Fibroblast of upper back skin (primary cell): ENCODE measurements at places on chromosomes 7 and 10.
A peak's percentile ranks its signal among the peaks of the same experiment; 100 is the strongest.

GRCh38 chr10:72574636-72575035 is 51.2 kb downstream of the MICU1 start:
- DNase-seq, result no peak

GRCh38 chr10:110852255-110852896 is 19.4 kb upstream of the PDCD4 start:
- DNase-seq, result no peak

DNA sequence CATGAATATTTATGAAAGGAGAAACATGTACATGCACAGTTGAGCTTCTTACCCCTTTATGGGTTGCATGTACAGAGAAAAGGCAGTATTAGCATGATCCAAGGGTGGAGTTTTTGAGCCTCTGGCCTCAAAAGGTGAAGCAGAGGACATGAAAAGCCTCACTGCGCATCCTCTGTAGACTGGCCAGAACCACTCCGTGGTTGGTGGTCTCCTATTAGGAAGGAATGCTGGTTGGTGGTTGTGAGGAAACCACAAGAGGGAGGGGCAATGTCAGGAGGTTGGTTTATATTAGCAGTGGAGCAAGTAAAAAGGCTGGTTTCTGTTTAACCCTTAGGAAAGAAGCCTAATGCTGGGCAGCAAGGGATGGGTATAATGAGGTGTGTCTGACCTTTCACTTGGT is 37.5 kb downstream of the AHCYL2 start:
- DNase-seq, result peak; percentile 28

- no peak for DNase-seq
Measured at GRCh38 chr7:36507475-36508440, 118.1 kb downstream of the ANLN start.

GRCh38 chr7:148835854-148836253 is 48.2 kb downstream of the EZH2 start:
- no peak for DNase-seq

- DNase-seq, result no peak
Measured at GRCh38 chr10:83289948-83290347, 849.4 kb upstream of the GHITM start.

GRCh38 chr7:149027055-149027454 is 1.2 kb downstream of the PDIA4 start:
- DNase-seq, result no peak

DNA sequence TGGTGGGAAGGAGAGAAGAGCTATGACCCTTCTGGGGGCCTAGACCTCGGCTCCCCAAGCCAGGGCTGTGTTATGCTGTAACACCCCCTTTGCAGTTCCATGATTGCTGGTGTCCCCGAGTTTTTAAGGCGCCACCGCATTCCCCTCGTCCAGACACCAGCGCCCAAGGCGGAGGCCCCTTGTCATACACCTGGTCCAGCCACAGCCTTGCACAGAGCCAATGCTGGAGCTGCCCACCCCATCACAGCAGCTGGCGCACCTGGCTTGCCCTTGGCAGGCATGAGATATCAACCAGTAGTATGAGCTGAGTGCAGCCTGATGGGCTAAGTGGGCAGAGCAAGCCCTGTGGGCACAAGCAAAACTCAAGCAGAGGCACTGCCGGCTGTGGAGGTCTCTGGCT is 209.4 kb downstream of the SORCS1 start:
- no peak for DNase-seq

GRCh38 chr7:51027935-51028830 is 245.5 kb upstream of the GRB10 start:
- no peak for DNase-seq

DNA sequence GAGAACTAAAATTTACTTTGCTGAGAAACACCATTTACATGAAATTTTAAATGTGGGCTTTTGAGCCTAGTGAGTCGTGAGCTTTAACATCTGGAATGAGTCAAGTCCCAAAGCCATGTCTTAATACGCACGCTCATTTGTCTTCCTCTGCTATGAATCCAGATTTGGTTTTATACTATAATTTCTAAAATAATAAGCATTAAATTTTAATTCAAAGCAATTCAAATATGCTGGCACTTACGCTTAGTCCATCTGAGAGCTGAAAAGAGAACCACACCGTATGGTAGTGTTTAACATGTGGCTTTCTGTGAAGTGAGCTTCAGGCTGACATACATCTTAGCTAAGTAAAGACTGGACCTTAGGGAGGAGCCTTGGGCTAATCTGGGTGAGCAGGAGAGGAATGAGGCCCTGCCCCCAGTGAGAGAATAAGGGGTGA is 52.2 kb downstream of the CUBN start:
- DNase-seq, result peak; percentile 73

DNA sequence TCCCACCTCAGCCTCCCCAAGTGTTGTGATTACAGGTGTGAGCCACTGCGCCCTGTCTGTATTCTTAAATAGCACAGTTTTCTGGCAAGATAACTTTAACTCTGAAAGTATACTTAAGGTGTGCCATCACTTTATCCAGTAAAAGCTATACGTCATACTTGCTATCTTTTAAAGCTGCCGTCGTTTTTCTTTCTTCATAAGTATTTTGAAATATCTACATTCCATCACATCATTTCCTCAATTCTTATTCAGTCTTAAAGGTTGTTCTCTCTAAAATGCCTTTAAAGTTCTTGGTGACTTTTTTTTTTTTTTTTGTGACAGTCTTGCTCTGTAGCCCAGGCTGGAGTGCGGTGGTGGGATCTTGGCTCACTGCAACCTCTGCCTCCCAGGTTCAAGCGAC is 34.7 kb downstream of the PTPN12 start:
- DNase-seq, result no peak

- no peak for DNase-seq
Measured at GRCh38 chr10:132834311-132834761, 48.4 kb upstream of the NKX6-2 start.

- DNase-seq, result peak; percentile 54
Measured at GRCh38 chr10:28248092-28248491, 54.8 kb downstream of the MPP7 start.

GRCh38 chr7:15461576-15461975 is 100.2 kb downstream of the AGMO start:
- peak; percentile 98 for DNase-seq

DNA sequence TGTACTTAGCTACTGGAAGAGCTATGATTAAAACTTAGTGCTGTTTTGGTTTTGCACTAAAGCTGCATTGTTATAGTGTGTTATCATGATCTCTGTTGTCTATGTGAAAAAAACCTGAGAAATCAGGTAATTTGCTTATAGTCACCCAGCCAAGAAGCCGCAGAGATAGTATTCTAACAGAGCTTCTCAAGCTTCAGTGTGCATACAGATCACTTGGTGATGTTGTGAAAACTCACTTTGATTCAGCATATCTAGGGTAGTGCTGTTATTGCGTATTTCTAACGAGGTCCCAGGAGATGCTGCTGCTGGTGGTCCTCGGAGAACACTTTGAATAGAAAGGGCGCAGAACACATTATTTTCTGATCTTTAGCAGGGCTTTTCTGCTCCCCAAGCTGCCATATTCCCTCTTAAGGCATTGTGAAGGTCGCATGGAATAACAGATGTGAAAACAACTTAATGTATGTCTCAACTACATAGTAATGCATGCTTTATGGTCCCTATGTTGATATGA is 68.4 kb upstream of the PDCD4 start:
- peak; percentile 20 for DNase-seq

DNA sequence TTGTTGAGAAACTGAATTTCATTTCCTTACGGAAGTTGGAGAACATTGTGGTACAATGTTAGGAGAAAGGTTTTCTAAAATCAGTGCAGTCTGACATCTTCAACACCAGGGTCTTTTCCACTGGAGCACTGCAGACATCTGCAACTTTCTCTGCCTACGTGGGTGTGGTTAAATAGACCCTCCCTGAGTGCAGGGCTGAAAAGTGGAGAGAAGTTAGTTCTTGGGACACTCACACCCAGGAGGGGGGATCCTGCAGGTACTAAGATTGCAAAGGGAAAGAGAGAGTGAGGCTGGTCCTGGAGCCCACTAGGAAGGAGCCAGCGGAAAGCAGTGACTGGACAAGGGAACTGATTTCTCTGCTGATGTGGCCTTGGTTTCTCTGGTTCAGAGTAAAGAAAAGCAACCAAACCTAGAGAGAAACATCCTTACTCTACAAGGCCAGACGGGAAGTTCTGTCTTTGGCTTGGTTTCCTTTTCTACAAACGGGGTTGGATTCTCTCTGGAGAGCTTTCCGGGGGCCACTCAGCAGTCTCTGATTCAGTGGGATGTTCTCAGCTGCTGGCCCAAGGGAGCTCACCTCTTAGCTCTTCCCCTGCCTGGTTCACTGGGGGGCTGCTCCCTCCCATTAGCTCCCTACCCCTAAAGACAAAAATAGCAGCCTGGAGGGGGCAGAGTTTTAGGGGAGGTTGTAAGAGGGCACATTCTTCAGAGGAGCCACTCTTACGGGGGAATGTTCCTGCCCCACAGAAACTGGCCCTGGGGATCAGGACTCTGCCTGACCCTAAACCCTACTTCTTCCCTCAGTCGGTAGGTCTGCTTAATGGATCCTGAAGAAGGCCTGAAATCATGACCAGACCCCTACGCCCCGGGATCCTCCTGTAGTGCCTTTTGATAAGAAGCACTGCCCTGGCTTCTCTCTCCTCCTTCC is 2.7 kb downstream of the UPP1 start:
- no peak for DNase-seq

- DNase-seq, result peak; percentile 61
Measured at GRCh38 chr10:78502210-78502936, 468.7 kb downstream of the RPS24 start.

DNA sequence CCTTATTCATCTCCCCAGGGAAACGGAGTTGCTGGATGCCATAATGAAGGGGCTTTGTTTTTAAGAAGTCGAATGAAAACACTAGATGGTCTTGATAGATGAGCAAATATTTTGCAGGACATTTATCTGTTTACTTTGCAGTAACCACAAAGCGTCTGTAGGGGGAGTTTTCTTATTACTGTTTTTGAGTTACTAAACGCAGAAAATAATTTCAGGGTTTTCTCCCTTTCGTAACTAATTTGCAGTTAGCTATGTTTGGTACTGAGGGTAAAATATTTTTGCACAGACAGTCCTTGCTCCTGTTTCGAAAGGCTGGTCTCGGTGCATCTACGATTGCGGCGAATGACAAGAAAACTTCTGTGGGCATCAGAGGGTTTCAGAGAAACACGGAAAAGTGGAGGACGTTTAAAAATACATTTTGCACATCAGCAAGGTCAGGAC is 505.6 kb upstream of the MKI67 start:
- DNase-seq, result peak; percentile 48

- DNase-seq, result peak; percentile 60
Measured at GRCh38 chr7:87225696-87226095, 6.2 kb upstream of the TMEM243 start.

DNA sequence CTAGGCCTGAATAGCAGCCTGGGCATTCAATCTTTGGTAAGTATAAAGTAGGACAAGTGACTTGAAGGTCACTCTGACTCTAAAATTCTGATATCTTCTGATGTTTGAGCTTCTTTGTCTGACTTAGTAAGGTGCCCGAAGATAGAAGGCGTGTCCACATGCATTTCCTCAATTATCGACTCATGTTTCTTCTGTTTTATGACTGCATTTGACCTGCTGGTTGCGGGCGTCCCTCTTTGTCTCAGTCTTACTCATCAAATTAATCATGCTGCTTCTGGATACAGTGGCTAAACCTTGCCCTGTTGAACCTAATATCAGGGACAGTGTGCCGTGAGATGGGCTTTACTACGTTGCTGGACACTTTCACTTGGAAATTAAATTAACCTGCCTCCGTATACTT is 534.1 kb downstream of the SDK1 start:
- no peak for DNase-seq

DNA sequence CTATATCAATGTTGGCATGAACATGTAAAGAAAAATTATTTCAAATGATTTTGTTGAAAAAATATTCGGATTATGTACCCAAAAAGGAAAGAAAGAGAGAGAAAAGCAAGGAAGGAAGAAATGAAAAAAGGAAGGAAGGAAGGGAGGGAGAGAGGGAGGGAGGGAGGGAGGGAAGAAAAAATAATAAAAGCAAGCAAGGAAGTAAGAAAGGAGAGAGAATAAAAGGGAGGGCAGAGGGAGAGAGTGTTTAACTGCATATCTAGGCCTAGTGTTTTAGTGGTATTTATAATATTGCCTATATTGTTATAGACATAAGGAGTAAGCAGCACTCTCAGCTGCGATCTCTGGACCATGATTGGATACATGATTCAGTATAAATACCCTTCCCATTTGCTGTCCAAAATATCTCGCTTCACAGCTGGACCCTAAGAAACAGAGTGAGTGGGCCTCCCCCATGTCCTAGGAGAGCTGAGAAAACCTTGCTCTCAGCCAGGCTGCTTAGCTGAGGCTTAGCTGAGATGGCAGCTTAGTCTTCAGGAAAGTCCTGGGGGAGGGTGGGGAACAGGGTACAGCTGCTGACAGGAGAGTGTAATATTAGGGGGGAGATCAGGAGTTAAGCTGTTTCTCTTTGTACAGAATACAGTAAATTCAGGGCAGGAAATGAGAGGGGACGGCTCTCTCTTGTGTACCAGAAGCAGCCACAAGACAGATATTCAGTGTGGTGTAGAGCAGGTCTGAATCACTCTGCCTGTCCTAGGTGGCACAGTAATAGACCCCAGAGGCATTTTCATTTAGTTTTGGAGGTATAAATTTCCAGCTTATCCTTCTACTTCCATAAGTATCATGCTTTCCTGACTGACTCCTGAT is 66.8 kb upstream of the TARP start:
- DNase-seq, result no peak

DNA sequence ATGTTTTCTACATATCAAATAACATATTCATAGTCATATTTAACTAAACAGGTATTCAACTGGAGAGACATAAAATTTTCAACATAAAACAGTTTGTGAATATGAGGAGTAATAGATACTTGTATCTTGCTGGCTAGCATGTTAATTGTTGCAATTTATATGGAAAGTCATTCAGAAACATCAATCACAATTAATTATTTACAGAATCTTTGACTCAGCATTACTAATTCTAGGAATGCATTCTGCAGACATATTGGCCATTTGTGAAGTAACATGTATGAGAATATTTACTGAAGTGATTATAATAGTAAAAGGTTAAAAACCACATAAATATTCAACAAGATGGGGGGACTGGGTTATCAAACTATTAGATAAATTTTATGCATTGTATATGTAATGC is 203.7 kb downstream of the TSPAN12 start:
- DNase-seq, result no peak
